Adipocyte (in vitro differentiated cells): ENCODE measurements at places on chromosomes 5 and 9.

GRCh38 chr5:142700566-142700965, 14.7 kb upstream of the FGF1 start:
- DNase-seq, result no peak

- no peak for DNase-seq
Observed at GRCh38 chr5:173712609-173713175, 96.2 kb upstream of the BOD1 start.

- DNase-seq, result no peak
Observed at GRCh38 chr9:91567642-91568274, 144.1 kb upstream of the NFIL3 start.

- DNase-seq, result no peak
Observed at GRCh38 chr5:76710991-76711390, 4.9 kb upstream of the F2R start.

GRCh38 chr5:107340631-107341030, 330.1 kb downstream of the EFNA5 start:
- no peak for DNase-seq

GRCh38 chr5:92559331-92559730, 1021.7 kb downstream of the NR2F1-AS1 start:
- no peak for DNase-seq

DNA sequence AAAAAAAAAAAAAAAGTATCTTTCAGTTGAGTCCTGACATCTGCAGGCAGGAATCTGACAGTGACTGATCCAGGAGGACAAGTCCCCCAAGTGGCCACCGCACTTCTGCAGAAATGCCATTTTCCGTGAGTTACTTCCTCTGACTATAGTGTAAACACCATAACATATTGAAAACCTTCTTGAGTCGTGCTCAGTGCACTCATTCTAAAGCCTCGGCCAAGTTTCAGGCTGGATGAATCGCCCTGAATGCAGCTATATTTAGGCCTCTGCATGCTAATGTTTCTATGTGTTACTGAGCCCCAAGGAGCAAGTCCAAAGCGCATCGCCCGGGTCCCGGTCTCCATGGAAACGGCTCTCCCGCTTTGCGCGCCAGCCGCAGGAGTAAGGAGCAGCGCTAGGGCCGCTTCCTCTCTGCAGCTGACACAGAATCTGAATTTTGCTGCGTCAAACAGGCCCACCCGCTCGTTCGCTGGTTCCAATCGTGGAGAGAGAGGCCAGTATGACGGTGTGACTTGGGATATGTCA, 335.4 kb downstream of the MSX2 start:
- DNase-seq, result peak; percentile 6
